ENCODE measurements at places on chromosomes 6 and 20. TPM values are rescaled to one million over a fixed set of nuclear protein-coding genes. Genes with fewer than 3 reads are reported as not detected.

GRCh38 chr6:117616391-117617209 lies 14.3 kb upstream of the GOPC start:
- no peak overlapping the region for H3K4me3 ChIP-seq
- no peak overlapping the region for H3K27ac ChIP-seq
- H3K27me3 ChIP-seq = no peaks in the 10 kb centered on the region
- no peak for DNase-seq
- no peaks in the 10 kb centered on the region for H3K4me1 ChIP-seq

- H3K27ac ChIP-seq = no peak overlapping the region
- no peaks in the 10 kb centered on the region for H3K27me3 ChIP-seq
- H3K4me1 ChIP-seq = no peaks in the 10 kb centered on the region
- no peaks in the 10 kb centered on the region for H3K36me3 ChIP-seq
These were observed 146.3 kb upstream of the GJE1 start for GRCh38 chr6:141986457-141986856.

Gene HLA-DQB2
- 62.8 TPM for total RNA-seq

GRCh38 chr6:65112435-65112834 lies 594.6 kb downstream of the EYS start:
- DNase-seq = no peak
- no peak overlapping the region for H3K4me3 ChIP-seq
- H3K27me3 ChIP-seq = no peaks in the 10 kb centered on the region

DNA sequence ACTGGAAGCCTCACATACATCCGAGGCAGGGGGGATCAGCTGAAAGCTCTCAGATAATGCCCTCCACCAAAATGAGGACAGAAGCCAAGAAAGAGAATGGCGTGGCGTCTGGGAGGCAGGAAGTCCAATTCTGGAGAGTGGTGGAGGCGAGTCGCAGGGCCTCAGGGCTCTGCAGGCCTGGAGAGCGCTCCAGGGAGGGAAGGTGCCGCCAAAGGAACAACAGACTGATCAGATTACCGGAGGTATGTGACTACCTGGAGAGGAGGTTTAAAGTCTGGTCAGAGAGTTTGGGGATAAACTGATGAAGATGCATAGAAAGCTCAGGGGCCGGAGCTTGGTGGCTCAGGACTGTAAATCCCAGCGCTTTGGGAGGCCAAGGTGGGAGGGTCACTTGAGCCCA lies 11.2 kb upstream of the IP6K3 start:
- H3K4me3 ChIP-seq = no peak overlapping the region

DNA sequence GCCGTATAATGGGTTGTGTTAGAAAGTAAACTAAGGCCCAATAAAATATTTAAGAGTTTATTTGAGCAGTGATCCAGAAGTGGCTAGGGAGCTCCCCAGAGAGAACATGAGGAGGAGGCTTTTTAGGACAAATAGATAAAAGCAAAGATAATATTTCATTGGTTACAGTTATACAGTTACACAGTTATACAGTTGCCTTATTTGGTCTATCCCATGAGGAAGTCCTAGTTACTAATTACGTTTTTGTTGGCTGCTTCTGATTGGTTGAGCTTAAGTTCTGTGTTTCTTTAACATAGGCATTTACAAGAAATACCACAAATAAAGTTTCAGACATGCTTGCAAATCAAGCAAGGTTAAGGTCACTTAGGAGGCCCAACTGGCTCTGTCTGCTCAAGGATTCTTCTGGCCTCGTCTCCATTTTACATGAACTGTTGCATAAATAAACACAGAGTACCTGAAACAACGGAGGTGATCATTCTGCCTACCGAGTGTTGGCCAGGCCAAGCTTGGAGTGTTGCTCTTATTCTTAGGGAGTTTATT lies 7.0 kb downstream of the UBD start:
- H3K36me3 ChIP-seq = no peaks in the 10 kb centered on the region
- H3K4me1 ChIP-seq = peaks cover 15% of the 10 kb centered on the region
- peak overlapping the region; percentile 45 for H3K4me3 ChIP-seq

- DNase-seq = no peak
- no peaks in the 10 kb centered on the region for H3K27me3 ChIP-seq
- H3K27ac ChIP-seq = no peak overlapping the region
- H3K4me3 ChIP-seq = no peak overlapping the region
- peaks cover 94% of the 10 kb centered on the region for H3K36me3 ChIP-seq
- H3K4me1 ChIP-seq = no peaks in the 10 kb centered on the region
These were observed 31.7 kb downstream of the SAMHD1 start for GRCh38 chr20:36919715-36920333.
